Pulmonary artery endothelial cell (primary cell): ENCODE measurements at places on chromosomes 7 and 10. TPM values are rescaled to one million over a fixed set of nuclear protein-coding genes. Genes with fewer than 3 reads are reported as not detected.
A peak's percentile ranks its signal among the peaks of the same experiment; 100 is the strongest.

- peak; percentile 85 for DNase-seq
These were observed 374.8 kb upstream of the AKR1E2 start for GRCh38 chr10:4450981-4451908.

- DNase-seq: no peak
These were observed 61.0 kb upstream of the RNF32 start for GRCh38 chr7:156579566-156579965.

DNA sequence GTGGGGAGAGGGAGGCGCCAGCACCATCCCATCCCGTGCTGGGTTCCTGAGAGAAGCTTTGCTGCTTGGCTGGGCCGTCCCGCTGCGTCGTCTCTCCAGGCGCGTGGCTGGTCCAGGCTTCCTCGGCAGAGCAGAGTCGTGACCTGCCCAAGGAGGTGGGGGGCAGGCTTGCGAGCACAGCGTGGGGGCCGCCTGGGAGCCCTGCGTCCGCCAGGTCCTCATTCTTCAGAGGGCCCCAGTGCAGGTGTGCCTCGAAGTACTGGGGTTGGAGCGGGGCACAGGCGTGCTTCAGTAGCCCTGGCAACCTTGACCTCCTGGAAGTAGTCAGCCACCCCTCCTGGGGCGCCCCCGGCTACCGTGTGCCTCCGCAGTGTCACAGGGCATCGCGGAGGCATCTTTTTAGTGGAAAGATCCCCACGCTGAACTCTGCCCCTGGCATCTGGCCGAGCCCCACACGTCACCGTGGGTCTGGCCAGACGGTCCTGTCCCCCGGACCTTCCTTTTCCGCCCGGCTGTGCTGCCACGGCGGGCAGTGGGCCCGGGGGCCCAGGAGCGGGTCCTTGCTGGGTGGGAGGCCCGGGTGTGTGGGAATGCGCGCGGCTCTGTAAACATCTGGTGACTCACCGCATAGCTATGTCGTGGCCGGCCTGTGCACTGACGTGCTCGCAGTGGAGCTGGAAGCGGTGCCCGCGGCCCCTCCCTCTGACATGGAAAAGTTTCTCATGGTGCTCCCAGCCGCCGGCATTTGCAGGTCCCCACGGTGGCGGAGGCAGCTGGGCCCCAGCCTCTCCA lies 6.4 kb downstream of the MAFK start:
- DNase-seq: peak; percentile 96

The EIF5AL1 gene
- total RNA-seq: 0.40 and 0.67 TPM in 2 replicates

GRCh38 chr10:85148693-85149640 lies 820.6 kb downstream of the CCSER2 start:
- no peak for DNase-seq

The PDE6C gene
- not detected in 2 replicates for total RNA-seq

The FKBP6 gene
- not detected in 2 replicates for total RNA-seq

GRCh38 chr7:33114976-33115375 lies 5.8 kb upstream of the RP9 start:
- DNase-seq: no peak

The SPACDR gene
- 1.2 TPM in 2 replicates for total RNA-seq

DNA sequence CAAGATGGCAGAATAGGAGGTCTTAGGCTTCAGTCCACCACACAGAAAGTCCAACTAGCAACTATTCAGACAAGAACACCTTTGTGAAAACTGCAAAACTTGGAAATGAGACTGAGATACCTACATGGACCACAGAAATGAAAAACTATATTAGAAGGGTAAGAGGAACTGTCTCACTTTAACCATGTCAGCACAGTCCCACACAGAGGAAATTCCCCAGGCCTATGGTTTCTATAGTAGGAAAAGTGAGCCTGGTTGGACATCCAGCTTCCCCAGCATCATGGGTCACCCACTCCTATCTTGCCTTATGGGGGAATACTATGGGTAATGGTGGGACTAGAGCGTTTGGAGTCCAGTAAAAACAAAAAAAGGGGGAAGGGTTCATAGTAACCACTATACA lies 38.8 kb upstream of the CDK6 start:
- no peak for DNase-seq

DNA sequence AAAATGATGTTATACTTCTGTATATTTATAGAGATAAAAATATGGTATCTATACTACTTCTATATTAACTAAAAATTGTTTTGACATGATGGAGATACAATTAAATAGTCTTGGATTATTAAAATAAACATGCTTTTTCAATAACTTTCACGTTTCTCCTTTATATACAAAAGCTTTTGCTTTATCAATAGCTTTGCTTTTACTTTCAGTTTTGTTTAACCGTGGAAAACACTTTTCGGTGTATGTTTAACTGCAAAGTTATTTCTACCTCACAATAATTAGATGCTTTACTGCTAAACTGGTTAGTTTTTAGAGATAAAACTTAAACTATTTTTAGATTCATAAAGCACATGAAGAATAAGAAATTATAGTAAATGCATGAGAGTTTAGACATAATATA lies 432.1 kb upstream of the PCDH15 start:
- DNase-seq: no peak

The MRLN gene
- not detected in 2 replicates for total RNA-seq

The NKX2-3 gene
- 0.07 TPM in 1 of 2 replicates, not detected in the other for total RNA-seq

The AKR1C4 gene
- total RNA-seq: not detected in 2 replicates

- DNase-seq: no peak
These were observed 61.2 kb downstream of the KLF6 start for GRCh38 chr10:3723766-3724165.

DNA sequence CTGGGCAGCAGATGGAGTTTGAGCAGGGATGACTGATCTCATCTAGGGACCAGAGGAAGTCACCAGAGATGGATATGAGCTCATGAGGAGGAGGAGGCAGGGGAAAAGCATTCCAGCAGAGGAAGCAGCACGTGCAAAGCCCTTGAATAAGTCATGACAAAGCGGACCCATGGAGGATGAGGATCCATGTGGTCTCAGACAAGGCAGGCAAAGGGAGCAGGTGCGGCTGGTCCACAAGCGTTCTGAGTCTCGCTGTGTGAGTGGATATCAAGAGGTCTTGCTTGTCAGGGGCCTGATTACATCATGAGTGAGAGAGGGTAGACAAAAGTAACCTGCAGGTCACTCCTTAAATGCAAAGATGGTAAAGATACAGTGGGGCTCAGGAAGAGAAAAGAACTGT lies 307.6 kb downstream of the GRID1 start:
- DNase-seq: no peak

GRCh38 chr7:69723663-69724062 lies 125.4 kb downstream of the AUTS2 start:
- DNase-seq: no peak

DNA sequence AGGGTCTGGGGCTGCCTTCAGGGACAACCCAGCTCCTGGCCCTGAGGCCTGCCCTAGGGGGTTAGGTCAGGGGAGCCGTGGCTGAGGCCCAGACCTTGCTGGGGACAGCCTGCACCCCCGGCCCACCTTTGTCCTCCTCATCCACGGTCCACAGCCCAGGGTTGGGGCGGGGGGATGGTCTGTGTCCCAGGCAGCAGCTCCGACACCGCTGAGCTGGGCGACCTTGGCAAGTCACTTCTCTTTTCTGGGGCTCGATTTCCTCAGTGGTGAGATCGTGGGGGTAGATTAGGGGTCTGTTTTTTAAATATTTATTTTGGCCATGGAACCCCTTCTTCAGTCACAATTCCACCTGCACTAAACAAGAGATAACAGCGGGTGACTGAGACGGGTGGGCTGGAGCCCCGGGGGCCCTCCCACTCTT lies 30.9 kb downstream of the DNAJB12 start:
- no peak for DNase-seq

DNA sequence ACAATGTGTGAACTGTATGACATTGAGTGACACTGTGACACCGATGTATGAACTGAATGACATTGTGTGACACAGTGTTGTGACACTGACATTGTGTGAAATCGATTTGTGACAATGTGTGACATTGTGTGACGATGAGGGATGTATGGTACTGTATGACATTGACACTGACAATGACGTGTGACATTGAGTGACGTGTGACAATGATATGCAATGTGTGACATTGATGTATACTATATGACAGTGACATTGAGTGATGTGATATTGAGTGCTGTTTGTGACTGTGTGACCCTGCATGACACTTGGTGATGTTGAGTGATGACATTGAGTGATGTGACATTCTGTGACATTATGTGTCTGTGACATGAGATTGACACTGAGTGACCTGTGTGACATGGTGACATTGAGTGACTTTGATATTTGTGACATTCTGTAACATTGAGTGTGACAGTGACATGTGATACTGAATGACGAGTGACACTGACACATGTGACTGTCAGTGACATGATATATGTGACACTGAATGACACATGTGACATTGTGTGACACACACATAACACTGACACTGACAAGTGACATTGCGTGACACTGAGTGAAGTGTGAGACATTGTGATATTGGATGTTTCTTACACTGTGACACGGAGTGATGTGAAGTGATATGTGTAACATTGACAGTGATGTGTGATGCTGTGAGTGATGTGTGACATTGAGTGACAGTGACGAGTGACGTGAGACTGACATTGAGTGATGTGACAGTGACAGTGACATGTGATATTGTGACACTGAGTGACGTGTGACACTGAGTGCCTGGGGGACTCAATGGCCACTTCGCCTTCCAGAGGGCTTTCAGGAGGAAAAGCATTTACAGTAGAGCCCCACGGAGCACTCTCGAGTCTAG lies 167.5 kb downstream of the PRKAG2 start:
- DNase-seq: no peak

DNA sequence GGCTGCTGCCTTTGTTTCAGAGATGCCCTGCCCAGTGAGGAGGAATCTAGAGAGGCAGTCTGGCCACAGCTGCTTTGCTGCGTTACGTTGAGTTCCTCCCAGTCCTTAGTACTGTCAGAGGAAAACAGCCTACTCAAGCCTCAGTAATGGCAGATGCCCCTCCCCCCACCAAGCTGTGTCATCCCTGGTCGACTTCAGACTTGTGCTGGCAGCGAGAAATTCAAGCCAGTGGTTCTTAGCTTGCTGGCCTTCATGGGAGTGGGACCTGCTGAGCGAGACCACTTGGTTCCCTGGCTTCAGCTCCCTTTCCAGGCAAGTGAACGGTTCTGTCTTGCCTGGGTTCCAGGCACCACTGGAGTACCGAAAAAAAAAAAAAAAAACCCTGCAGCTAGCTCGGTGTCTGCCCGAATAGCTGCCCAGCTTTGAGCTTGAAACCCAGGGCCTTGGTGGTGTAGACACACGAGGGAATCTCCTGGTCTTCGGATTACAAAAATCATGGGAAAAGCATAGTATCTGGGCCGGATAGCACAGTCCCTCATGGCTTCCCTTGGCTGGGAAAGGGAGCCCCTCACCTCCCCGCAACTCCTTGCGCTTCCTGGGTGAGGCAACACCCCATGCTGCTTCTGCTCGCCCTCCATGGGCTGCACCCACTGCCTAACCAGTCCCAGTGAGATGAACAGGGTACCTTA lies 9.1 kb downstream of the SDHAF3 start:
- DNase-seq: no peak

DNA sequence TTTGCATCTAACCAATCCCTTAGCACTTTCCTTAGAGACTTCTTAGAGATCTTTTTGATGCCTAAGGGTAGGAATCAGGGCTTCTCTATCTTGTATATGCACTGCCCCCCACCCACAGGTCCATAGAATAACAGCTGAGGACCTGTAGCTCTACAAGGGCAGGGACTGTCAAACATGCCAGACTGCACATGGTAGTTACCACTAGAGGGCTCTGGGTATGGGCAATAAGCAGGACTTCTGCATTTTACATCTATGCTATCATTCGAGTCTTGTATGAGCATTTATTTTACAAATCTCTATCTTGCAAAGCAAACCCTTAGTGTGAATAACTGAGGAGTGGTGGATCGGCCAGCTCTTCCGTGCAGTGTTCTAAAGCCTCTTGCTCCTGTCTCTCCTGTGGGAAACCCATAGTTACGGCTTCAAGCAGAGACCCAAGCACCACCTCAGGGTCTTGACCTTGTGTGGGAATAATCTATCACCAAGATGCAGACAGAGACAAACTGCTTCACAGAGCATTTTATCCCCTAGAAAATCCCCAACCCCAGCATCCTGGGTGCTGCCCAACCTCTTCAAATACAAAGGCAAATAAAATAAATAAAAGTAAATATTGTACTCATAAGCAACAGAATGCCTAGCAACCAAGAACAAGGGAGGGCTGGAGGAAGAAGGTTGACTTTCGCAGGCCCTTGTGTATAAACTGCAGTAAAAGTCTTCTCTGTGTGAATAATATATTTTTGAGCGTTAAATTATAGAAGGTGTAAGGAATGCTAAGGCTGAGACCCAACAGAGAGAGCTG lies 219.3 kb downstream of the WDR11 start:
- no peak for DNase-seq

DNA sequence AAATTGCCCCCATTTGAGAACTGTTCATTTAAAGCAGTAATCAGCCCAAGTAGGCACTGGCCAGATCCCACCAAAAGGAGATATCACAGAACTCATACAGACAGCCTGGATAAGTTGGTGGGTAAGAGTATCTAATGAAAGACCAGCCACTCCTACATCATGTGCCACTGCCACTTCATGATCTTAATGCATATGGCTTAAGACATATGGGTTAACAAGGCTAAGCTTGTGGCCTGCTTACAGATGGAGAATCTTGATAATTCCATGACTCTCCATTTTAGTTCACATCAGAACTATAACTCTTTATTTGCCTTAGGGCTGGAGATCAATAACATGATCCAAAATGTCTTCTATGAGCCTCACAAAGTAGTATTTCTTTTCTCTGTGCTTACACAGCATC lies 6.8 kb upstream of the IFIT1B start:
- DNase-seq: no peak

DNA sequence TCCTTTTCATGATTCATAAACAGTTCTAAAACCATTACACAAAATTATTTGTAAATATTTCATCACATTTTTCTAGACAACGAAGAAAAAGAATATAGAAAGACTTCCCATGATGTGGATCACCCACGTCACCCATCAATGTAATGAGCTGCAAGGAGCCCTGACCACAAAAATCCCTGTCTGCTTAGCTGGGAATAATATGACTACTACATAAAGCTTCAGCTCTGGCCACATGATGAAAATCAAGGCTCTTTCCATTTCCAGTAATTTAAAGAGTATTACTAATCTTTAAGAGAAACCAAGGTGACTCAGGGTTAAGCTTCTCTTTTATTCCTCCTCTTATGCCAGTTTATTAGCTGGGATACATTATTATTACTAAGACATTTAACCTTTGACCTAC lies 180.8 kb upstream of the CACNA2D1 start:
- no peak for DNase-seq

- no peak for DNase-seq
These were observed 578.8 kb upstream of the PFKP start for GRCh38 chr10:2488446-2489005.

DNA sequence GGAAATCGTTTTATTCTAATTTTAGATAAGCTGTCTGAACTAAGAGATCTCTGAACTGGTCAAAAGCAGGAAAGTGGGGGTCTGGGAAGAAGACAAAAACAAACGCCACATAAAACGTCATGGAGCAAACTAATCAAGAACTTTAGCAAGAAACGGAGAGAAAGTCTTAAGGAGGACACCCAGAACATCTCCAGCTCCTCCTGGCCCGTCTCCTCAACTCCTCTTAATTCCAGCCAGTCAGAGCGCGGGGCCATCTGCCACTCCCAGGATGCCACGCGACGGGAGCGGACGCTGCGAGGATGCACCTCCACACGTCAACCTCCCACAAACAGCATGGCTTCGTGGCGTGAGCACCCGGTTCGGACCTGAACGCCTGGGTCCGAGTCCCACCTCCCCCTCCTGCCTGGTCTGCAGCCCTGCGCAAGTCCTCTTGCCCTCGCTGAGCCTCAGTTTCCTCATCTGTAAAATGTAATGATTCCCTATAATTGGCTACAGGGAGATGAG lies 598 bp downstream of the MMS19 start:
- DNase-seq: no peak
